ENCODE measurements at places on chromosomes 16 and 17.

DNA sequence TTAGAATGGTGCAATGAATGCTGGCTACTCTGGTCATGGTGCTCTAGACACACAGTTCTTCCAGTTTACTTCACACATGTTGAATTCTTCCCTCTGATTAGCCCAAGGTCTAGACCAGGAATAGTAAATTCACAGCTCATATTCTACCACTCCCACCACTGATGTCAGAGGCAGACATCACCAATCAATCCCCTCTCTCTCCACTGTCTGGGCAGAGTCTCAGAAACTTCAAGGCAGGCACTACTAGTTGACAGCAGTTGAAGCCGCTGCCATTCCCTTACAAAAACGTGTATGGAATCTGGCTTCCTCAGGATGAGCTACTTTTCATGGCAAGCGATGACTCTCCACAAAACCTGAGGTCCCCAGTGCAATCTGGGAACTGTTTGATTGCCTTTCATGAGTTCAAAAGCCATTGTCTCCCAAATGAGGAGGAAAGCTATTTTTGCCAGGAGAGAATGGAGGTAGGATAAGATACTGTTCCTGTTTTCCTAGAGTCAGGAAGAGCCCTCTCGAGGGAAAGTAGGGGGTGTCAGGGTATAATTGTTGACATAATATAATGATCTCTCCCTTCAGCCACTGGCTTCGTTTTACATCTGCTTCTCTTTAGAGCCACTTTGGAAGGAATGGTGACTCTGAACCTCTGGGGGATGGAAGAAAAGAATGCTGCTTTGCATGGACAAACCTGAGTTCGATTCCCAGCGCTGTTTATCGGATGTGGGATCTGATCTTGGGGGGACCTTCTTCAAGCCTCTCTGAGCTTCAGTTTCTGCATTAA lies 90.0 kb downstream of the FOXL1 start:
- no peak for DNase-seq

DNA sequence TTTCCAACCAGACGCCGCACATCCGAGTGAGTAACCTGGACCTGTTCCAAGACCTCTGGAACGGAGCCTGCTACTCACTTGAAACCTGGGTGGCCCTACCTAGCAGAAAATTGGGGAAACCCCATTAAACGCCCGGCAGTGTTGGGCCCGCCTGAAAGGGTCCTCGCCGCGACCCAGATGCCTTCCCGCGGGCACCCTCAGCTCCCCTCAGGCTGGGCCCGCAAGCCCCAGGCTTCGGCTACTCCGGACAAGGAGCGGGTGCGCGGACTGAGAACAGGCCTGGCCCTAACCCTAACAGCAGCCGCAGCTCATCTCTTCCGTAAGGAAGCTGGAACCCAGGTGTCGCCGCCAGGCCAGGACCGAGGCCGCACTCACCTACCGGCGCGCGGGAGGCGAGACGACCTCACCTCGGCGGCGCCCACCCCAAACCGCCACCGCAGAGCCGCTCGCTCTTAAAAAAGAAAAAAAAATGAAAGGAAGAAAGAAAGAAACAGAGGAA lies 344 bp downstream of the PSME3IP1 start:
- DNase-seq, result no peak

- DNase-seq, result no peak
These were observed 2.3 kb upstream of the CDK3 start for GRCh38 chr17:75998327-75998795.

DNA sequence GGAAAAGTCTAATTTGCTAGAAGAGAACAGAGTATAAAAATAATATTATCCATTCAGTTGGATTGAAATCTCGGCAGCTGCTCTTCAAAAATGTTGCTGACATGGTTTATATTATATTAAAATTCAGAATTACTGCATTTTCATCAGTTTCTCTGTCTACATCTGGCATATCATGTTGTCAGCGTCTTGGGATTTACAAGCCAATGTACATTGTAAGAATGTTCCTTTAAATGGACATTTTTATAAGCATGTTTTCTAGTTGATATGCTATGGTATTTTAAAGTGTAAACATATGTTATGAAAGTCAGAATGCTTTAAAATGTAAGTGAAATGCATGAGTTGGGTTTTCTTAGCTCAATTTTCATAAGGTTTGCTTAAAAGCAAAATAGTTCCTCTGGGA lies 528.1 kb upstream of the CDH8 start:
- no peak for DNase-seq

DNA sequence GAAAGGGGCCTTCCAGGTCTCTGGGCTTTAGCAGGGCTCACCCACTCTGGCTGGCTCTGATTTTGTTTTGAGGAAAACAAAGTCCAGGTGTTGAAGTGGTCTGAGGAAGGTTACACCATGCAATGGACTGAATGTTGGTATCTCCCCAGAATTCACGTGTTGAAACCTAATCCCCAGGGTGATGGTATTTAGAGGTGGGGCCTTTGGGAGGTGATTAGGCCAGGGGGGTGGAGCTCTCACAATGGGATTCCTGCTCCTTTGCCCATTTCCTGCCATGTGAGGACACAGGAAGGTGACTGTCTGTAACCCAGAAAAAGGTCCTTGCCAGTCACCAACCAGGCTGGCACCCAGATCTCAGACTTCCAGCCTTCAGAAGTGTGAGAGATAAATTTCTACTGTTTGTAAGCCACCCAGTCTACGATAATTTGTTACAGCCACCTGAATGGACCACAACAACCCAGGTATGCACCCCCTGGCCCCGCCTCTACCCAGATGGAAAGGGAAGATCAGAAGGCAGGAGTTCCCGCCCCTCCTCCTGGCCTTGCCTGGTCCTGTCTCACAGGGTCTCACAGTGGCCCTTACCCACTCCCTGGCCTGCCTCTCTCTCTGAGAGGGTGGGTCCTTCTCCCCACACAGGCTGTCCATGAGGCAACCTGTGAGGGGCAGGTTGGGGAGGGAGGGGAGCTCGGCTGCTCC lies 32.0 kb downstream of the LRRC75A start:
- no peak for DNase-seq

DNA sequence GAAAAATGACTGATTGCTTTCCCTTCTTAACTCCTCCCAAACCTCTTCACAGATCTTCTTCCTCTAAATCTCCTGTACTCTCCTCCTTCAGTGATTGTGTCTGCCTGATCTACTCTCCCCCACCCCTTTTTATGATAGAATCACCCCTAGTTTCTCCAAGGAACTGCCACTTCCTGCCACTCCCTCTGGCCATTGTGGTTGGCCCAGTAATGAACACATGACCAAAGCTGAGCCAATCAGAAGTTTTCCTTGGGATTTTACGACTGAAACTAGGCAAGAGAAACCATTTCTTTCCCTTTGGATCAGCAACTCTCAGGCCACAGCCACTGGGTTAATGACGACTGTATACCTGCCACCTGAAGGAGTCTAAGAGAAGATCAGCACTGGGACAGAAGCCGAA lies 15.9 kb downstream of the IRX3 start:
- DNase-seq, result no peak

DNA sequence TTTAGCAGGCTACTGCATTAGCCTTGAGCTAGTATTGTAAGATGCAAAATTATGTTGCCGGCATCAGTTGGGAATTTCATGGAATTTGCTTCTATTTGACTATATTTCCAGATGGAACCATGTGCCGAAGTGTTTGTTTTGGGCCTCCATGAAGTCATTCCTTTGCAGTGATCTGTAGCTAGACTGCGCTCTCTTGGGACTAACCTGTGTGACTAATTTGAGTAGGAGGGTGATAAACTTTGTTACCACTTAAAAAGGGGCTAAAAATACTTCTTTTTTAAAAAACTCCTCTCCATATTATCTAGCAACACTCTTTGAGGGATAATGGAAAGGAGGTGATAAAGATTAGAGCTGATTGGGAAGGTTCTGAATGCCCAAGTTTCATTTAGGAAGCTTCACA lies 166.8 kb upstream of the TBX2 start:
- no peak for DNase-seq

GRCh38 chr17:42702446-42702845 lies 20.1 kb downstream of the CNTNAP1 start:
- no peak for DNase-seq

DNA sequence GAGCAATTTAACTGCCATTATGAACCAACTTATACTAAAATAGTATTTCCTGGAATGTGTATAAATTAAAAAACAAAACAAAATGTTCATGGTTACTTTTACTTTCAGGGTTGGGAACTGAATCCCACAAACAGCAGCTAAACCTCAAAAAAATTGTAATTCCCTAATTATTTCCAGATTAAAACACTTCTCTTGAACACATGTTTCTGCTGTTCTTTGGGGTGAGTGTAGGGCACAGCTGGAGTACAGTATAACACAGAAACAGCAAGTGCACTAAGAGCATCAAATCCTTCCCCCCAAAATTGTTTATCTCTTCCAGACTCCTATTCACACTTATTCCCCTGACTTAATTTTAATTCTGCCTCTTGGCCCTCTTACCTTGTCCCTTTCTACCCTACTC lies 56.4 kb downstream of the KANSL1 start:
- no peak for DNase-seq

DNA sequence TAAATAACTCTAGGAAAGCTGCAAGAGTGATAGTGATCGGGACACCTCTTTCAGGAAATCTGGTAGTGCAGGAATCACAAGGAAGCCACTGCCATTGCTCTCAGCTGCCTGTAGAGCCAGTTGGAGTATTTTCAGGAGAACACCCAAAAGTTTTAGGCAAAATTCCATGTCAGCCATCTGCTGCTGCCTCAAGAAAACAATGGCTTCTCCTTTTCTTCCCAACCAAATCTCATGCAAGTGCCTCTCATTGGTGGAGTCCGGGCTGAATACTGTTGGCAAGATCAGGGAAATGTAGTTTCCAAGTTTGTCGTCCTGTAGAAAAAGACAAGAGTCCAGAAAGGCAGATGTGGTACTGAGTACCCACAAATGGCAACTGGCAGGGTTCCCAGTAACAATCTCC lies 54.9 kb upstream of the TANC2 start:
- DNase-seq, result no peak

GRCh38 chr17:65297384-65297783 lies 160.2 kb downstream of the RGS9 start:
- DNase-seq, result no peak
